Astrocyte (in vitro differentiated cells and primary cell): ENCODE measurements at places on chromosomes 2 and 18. TPM values are rescaled to one million over a fixed set of nuclear protein-coding genes. Genes with fewer than 3 reads are reported as not detected.

Gene THUMPD2
- total RNA-seq = 9.4 and 11.5 TPM in 2 replicates

Gene CPS1
- total RNA-seq = 5.8 and 8.0 TPM in 2 replicates

Gene PLB1
- 0.98 and 1.9 TPM in 2 replicates for total RNA-seq

Gene TNFAIP6
- 0.75 and 1.4 TPM in 2 replicates for total RNA-seq

Gene STAT4
- 1.6 and 2.3 TPM in 2 replicates for total RNA-seq

Gene CCL20
- total RNA-seq = not detected in 2 replicates

Gene ADAM23
- 11.0 and 13.9 TPM in 2 replicates for total RNA-seq

Gene ATOH8
- total RNA-seq = 1.2 and 1.9 TPM in 2 replicates

Gene LIMS4
- 1.3 and 3.7 TPM in 2 replicates for total RNA-seq

Gene FAP
- 0.96 and 1.3 TPM in 2 replicates for total RNA-seq

Gene MLPH
- 14.2 and 16.2 TPM in 2 replicates for total RNA-seq

Gene POTEE
- total RNA-seq = 0.79 and 1.0 TPM in 2 replicates

Gene FHOD3
- total RNA-seq = 5.9 and 6.1 TPM in 2 replicates

Gene BAZ2B
- total RNA-seq = 60.9 and 69.8 TPM in 2 replicates

Gene DDX1
- 140 and 146 TPM in 2 replicates for total RNA-seq

Gene LOXHD1
- total RNA-seq = not detected in 2 replicates

Gene SAG
- not detected in 2 replicates for total RNA-seq

Gene LAMA1
- total RNA-seq = 17.4 and 18.3 TPM in 2 replicates

Gene SERPINB2
- 0.60 and 1.7 TPM in 2 replicates for total RNA-seq

Gene GNLY
- total RNA-seq = not detected in 2 replicates

Gene PRKAG3
- total RNA-seq = not detected in 2 replicates

Gene MROH2A
- total RNA-seq = not detected in 2 replicates

Gene GREB1
- 9.3 and 14.5 TPM in 2 replicates for total RNA-seq

Gene EFEMP1
- total RNA-seq = 146 and 155 TPM in 2 replicates

Gene EPHA4
- total RNA-seq = 30.1 and 35.7 TPM in 2 replicates

Gene TLK1
- total RNA-seq = 50.1 and 50.2 TPM in 2 replicates

Gene TRIB2
- 22.6 and 28.6 TPM in 2 replicates for total RNA-seq

Gene DOK6
- 2.9 and 3.1 TPM in 2 replicates for total RNA-seq

Gene CERKL
- total RNA-seq = 0.16 TPM in 1 of 2 replicates, not detected in the other

Gene C2orf49
- 21.6 and 22.6 TPM in 2 replicates for total RNA-seq

Gene LRRC30
- total RNA-seq = not detected in 2 replicates

Gene BUB1
- 4.8 and 8.0 TPM in 2 replicates for total RNA-seq

Gene CTAGE1
- 0.12 and 0.30 TPM in 2 replicates for total RNA-seq

Gene SPP2
- total RNA-seq = not detected in 2 replicates

Gene CRYGD
- not detected in 2 replicates for total RNA-seq

Gene MC4R
- total RNA-seq = not detected in 2 replicates

Gene VAMP8
- total RNA-seq = 30.6 and 35.3 TPM in 2 replicates

Gene NMUR1
- total RNA-seq = not detected in 2 replicates

Gene DNAJC5G
- total RNA-seq = not detected in 2 replicates

Gene ZBTB7C
- 1.0 and 1.4 TPM in 2 replicates for total RNA-seq

Gene ACMSD
- total RNA-seq = not detected in 2 replicates

Gene IL36RN
- 0.14 TPM in 1 of 2 replicates, not detected in the other for total RNA-seq

Gene LONRF2
- 0.45 and 0.62 TPM in 2 replicates for total RNA-seq

Gene NEURL3
- 0.34 and 0.38 TPM in 2 replicates for total RNA-seq

Gene ASXL3
- total RNA-seq = 6.4 and 8.2 TPM in 2 replicates

Gene DSC1
- 0.18 and 0.43 TPM in 2 replicates for total RNA-seq

Gene ATIC
- total RNA-seq = 59.9 and 61.1 TPM in 2 replicates

Gene SCYGR4
- total RNA-seq = not detected in 2 replicates

Gene TDRD15
- total RNA-seq = not detected in 2 replicates

Gene HNMT
- total RNA-seq = 15.3 and 17.3 TPM in 2 replicates

Gene EMILIN1
- total RNA-seq = 0.95 and 1.2 TPM in 2 replicates

Gene IL1RL1
- 0.27 TPM in 1 of 2 replicates, not detected in the other for total RNA-seq

Gene CTIF
- total RNA-seq = 93.6 and 101 TPM in 2 replicates

Gene MARCO
- not detected in 2 replicates for total RNA-seq

Gene CD8B2
- total RNA-seq = not detected in 2 replicates

Gene LYG1
- total RNA-seq = 1.1 and 1.3 TPM in 2 replicates

Gene PARD6G
- 26.9 and 29.6 TPM in 2 replicates for total RNA-seq

Gene TUBA3E
- total RNA-seq = not detected in 2 replicates

Gene GCG
- total RNA-seq = not detected in 2 replicates
